Activated CD4-positive, alpha-beta memory T cell treated with anti-CD3 and anti-CD28 coated beads, Interleukin-2, amount 10 ng/mL, durations not matched to agents 7 days and 5 days (primary cell): ENCODE measurements at places on chromosomes 2 and 18. TPM values are rescaled to one million over a fixed set of nuclear protein-coding genes. Genes with fewer than 3 reads are reported as not detected.

GRCh38 chr2:126970583-126970982 lies 71.9 kb downstream of the TEX51 start:
- no peaks in the 10 kb centered on the region for H3K36me3 ChIP-seq
- no peak for DNase-seq
- no peak overlapping the region for H3K4me3 ChIP-seq
- H3K27me3 ChIP-seq = peaks cover 50% of the 10 kb centered on the region
- no peak overlapping the region for H3K27ac ChIP-seq
- H3K4me1 ChIP-seq = peaks cover 2% of the 10 kb centered on the region

DNA sequence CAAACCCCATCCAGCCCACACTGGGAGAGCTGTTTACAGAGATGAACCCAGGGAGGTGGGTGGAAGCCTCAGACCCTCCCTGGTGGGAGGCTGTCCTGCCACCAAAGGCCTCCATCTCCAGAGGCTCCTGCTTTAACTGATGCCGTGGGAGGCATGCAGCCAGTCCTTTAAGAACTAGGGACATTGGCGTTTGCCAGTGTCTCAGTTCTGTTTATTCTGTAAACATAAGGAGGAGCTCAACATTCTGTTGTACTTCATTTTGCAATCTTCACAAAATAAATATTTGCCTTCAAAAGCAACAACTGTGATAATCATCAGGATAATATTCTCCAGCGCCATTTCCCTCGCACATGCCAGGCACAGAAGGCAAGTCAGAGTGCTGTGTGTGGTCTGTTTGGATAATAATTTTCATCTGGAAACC lies 6.8 kb downstream of the EDAR start:
- peaks cover 4% of the 10 kb centered on the region for H3K4me1 ChIP-seq
- H3K27me3 ChIP-seq = peaks cover 4% of the 10 kb centered on the region
- no peak overlapping the region for H3K4me3 ChIP-seq

GRCh38 chr2:17791121-17791816 lies 25.0 kb upstream of the MSGN1 start:
- H3K4me3 ChIP-seq = no peak overlapping the region
- no peaks in the 10 kb centered on the region for H3K36me3 ChIP-seq
- H3K27me3 ChIP-seq = peaks cover 10% of the 10 kb centered on the region
- DNase-seq = no peak

GRCh38 chr2:196244516-196244915 lies 73.1 kb upstream of the STK17B start:
- H3K27ac ChIP-seq = no peak overlapping the region
- no peak for DNase-seq
- no peaks in the 10 kb centered on the region for H3K27me3 ChIP-seq
- H3K4me3 ChIP-seq = no peak overlapping the region
- H3K4me1 ChIP-seq = peaks cover 52% of the 10 kb centered on the region
- H3K36me3 ChIP-seq = peaks cover 7% of the 10 kb centered on the region

DNA sequence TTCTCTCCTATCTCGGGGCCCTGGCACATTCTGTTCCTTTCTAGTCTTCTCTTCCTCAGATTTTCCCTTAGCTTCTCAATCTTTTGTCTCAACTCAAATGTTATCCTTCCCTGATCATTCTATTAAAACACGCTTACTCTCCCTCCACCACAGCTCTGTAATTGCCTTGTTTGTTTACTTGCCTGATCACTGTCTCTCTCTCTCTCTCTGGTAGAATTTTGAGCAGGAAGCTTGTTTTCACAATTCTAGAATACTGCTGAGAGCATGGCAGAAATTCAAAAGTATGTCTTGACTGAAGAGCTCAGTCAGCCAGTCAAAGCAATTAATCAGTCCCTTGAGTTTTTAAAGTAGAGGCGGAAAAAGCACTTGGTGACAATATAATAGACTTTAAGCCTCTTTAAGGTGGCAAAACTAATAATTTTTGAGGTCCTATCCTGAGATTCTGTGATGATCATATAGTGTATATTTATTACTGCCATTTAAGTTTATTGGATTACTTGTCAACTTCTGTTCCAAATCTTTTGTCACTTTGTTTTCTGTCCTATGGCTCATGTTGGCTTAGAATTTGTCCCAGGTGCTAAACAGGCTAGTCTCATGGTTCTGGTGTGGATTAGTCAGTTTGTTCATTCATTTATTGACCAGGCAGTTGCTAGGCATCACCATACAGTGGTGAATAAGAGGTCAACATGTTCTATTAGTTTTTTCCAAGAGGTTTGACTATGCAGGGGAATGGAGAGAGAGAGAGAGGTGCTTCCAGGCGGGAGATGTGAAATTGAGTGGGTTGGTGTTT lies 2.3 kb downstream of the PSMD1 start:
- peaks cover 22% of the 10 kb centered on the region for H3K36me3 ChIP-seq
- no peak for DNase-seq
- peak overlapping the region; percentile 35 for H3K4me3 ChIP-seq
- peaks cover 55% of the 10 kb centered on the region for H3K4me1 ChIP-seq
- no peaks in the 10 kb centered on the region for H3K27me3 ChIP-seq

DNA sequence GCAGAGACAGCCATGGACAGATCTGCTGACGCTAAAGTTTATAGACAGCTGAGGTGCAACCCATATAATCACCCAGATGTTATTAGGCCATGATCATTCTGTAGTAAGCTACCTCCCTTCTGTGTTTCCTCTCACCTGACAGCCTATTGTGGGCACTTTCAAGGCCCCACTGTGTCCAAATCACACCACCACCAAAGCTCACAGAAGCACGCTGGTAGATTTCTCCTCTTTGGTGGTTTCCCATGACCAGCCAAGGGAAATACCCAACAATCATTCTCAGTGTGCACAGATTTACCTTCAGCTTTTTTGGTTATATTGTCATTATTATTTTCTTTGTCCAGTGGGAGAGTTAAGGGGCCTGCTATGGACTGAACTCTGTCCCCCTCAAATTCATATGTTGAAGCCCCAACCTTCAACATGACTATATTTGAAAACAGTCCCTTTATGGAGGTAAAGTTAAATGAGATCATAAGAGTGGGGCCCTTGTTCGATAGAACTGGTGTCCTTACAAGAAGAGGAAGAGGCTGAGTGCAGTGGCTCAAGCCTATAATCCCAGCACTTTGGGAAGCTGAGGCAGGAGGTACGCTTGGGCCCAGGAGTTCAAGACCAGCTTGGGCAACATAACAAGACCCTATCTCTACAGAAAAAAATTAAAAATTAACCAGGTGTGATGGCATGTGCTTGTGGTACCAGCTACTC lies 74.0 kb upstream of the MSH6 start:
- no peak overlapping the region for H3K4me3 ChIP-seq
- peaks cover 4% of the 10 kb centered on the region for H3K27me3 ChIP-seq
- H3K36me3 ChIP-seq = no peaks in the 10 kb centered on the region
- no peaks in the 10 kb centered on the region for H3K4me1 ChIP-seq

DNA sequence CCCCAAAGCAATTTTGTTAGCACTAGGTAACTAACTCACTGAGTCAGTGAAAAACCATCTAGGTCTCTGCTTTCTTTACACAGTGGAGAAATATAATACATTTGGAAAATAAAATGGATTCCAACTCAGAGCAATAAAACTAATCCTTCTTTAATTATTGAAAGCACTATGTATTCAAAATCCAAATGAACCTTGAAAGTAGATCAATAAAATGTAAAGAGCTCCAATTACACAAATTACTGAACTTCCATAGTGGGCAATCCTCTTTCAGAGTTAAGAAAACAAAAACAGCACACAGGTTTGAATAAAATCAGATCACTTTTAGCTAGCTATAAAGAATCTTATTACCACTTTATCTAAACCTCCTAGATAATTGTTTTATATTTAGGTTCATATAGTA lies 208.1 kb downstream of the NR4A2 start:
- no peak for DNase-seq
- no peaks in the 10 kb centered on the region for H3K27me3 ChIP-seq

DNA sequence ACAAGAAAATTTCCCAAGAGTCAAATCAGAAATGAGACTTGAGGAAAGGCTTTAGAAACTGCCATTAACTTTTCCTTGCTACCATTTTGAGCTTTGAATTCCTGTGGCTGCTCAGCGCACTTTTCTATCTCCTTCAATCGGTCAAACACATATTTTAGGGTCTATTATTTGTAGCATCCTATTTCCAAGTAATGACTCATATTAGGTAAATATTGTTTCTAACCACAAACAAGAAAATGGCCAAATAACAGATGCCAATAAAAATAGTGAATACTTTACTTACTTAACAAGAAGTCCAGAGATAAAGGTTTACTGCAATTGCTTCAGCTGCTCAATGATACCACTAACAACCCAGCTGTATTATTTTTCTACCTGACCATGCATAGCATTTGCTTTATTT lies 29.7 kb upstream of the CCDC178 start:
- no peaks in the 10 kb centered on the region for H3K27me3 ChIP-seq
- no peaks in the 10 kb centered on the region for H3K4me1 ChIP-seq
- H3K36me3 ChIP-seq = no peaks in the 10 kb centered on the region
- H3K4me3 ChIP-seq = no peak overlapping the region

GRCh38 chr2:235599596-235600338 lies 105.9 kb downstream of the AGAP1 start:
- no peak overlapping the region for H3K27ac ChIP-seq
- no peak overlapping the region for H3K4me3 ChIP-seq
- no peak for DNase-seq

GRCh38 chr2:13515254-13515653 lies 798.5 kb downstream of the TRIB2 start:
- no peak overlapping the region for H3K4me3 ChIP-seq
- H3K27me3 ChIP-seq = no peaks in the 10 kb centered on the region
- no peak overlapping the region for H3K27ac ChIP-seq
- no peak for DNase-seq
- no peaks in the 10 kb centered on the region for H3K4me1 ChIP-seq
- no peaks in the 10 kb centered on the region for H3K36me3 ChIP-seq

DNA sequence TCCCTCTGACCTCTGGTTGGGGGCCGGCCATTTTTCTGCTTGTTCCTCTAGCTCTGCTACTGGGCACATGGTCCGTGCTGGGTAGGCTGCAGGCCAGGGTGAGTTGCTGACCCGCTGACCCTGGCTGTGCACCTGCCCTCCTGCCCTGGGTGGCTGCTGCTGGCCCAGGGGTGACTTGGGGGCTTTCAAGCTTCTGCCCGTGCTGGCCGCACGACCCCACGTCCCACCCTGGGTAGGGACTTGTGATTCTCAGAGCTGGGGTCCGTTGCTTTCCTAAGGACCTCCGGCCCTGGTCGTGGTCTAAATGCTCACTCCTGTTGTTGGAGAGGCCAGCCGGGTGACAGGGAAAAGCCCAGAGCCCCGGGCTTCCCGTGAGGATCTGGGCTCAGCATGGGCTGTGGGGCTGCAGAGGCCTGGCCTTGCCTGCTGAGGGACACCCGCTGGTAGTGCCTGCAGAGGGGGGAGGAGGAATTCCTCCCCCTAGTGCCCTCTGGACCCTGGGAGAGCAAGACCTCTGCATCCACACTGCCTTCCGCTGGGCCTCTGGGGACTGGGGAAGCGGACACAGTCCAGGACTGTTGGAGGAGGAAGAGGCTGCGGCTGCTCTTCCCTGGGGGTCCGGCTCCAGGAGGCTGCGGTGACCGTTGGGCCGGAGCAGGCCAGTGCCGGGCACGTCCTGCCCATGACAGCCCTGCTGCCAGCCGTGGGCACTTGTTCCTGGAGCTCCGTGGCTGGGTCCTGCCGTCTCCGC lies 6.3 kb upstream of the GAL3ST2 start:
- no peaks in the 10 kb centered on the region for H3K36me3 ChIP-seq
- DNase-seq = peak; percentile 10
- H3K27ac ChIP-seq = no peak overlapping the region
- H3K4me1 ChIP-seq = peaks cover 9% of the 10 kb centered on the region

GRCh38 chr2:176187899-176188773 lies at the start of gene HOXD1:
HOXD1 (plus strand) TSS chr2:176188668; CDS start chr2:176188802, 134 bp downstream.
- H3K36me3 ChIP-seq = peaks cover 4% of the 10 kb centered on the region
- peaks cover 13% of the 10 kb centered on the region for H3K4me1 ChIP-seq
- peak within 1 kb of the TSS; percentile 76 for H3K4me3 ChIP-seq

- H3K27ac ChIP-seq = no peak overlapping the region
- H3K36me3 ChIP-seq = no peaks in the 10 kb centered on the region
- no peak overlapping the region for H3K4me3 ChIP-seq
- DNase-seq = no peak
Measured at GRCh38 chr2:150647943-150648342, 160.5 kb upstream of the RND3 start.

DNA sequence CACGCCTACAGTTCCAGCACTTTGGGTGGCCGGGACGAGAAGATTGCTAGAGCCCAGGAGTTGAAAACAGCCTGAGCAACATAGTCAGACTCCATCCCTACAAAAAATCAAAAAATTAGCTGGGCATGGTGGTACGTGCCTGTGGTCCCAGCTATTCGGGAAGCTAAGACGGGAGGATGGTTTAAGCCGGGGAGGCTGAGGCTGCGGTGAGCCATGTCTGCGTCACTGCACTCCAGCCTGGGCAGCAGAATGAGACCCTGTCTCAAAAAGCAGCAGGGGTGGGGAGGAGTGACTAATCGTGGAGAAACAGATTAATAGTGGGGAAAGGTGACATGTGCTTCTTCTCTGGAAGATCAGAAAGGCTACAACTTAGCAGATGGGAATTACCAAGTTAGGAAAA lies 58.1 kb upstream of the GPC1 start:
- no peak overlapping the region for H3K27ac ChIP-seq
- no peak overlapping the region for H3K4me3 ChIP-seq
- peaks cover 9% of the 10 kb centered on the region for H3K27me3 ChIP-seq
- H3K36me3 ChIP-seq = no peaks in the 10 kb centered on the region

DNA sequence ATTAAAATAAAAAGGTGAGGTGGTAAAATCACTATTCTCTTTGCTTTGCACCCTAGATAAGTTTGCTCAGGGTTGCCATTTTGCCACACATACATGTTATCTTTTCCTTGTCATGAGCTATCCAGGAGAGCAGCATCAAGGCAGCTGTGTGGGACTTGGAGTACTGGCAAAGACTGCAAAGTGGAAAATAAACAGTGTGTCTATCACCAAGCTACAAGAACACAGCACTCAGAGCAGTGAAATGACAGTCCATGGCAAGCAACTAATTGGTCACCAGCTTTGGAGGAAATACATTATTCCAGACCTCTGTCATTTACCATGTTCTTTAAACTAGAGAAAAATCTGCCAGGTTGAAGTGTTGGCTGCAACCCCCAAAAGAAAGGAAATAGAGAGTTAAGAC lies 687.8 kb upstream of the FANCL start:
- H3K27ac ChIP-seq = no peak overlapping the region
- no peaks in the 10 kb centered on the region for H3K4me1 ChIP-seq
- H3K27me3 ChIP-seq = no peaks in the 10 kb centered on the region

GRCh38 chr2:46331109-46331766 lies 34.0 kb downstream of the EPAS1 start:
- H3K36me3 ChIP-seq = no peaks in the 10 kb centered on the region
- peaks cover 17% of the 10 kb centered on the region for H3K4me1 ChIP-seq
- no peak overlapping the region for H3K4me3 ChIP-seq
- no peak overlapping the region for H3K27ac ChIP-seq
- peaks cover 6% of the 10 kb centered on the region for H3K27me3 ChIP-seq
- DNase-seq = no peak

Gene SLC14A1
- 1.5 TPM for total RNA-seq

Gene DRC1
- not detected for total RNA-seq

Gene SFXN5
- total RNA-seq = 6.1 TPM

Gene MYO3B
- 0.38 TPM for total RNA-seq

Gene CXCR1
- 2.7 TPM for total RNA-seq

Gene REG3G
- not detected for total RNA-seq

Gene AUP1
- total RNA-seq = 119 TPM

Gene CNGA3
- not detected for total RNA-seq

Gene DAW1
- not detected for total RNA-seq

Gene SERPINB3
- not detected for total RNA-seq
